ENCODE measurements at places on chromosomes 11 and 22.

- no peak for DNase-seq
Observed at GRCh38 chr11:17333799-17334586, 17.6 kb upstream of the NCR3LG1 start.

- DNase-seq, result no peak
Observed at GRCh38 chr22:44444341-44445306, 53.4 kb downstream of the RTL6 start.

GRCh38 chr11:123576501-123576900, 77.9 kb downstream of the SCN3B start:
- DNase-seq, result no peak

DNA sequence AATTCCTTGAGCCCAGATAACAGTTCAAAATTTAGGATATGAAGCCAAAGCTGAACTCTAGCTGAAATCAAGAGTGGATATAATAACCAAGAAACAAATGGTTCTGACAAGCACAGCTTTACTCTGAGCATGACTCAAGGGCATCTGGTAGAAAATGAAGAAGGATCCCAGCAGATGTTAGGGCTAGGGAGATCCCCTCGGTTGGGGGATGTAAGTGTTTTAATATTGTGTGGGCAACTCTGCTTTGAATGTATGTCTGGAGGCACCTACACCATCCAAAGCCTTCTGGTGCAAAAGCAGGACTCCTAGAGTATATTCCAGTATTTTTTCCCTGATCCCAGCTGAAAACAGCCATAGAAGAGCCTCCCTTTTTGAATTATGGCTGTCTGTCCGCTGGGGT, 61.7 kb downstream of the FLI1 start:
- no peak for DNase-seq

DNA sequence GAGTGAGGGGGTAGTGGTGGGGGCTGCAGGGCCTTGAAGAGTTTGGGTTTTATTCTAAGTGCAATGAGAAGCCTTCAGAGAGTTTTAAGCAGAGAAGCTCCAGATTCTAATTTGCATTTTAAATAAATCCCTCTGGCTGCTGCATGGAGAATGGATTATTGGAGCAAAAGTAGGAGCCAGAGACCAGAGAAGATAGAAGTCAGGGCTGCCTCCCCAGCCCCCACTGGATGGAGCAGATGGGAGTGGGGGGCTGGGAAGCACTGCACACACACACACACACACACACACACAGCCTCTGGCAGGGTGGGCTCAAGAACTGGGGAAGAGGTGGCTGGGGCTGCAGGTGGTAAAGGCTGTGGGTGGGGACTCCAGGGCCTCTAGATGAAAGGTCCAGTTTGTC, 75.6 kb downstream of the TSPAN18 start:
- DNase-seq, result no peak

- DNase-seq, result no peak
Observed at GRCh38 chr22:26481112-26481693, 2.4 kb downstream of the HPS4 start.

- no peak for DNase-seq
Observed at GRCh38 chr11:11988681-11989261, 19.7 kb downstream of the DKK3 start.

DNA sequence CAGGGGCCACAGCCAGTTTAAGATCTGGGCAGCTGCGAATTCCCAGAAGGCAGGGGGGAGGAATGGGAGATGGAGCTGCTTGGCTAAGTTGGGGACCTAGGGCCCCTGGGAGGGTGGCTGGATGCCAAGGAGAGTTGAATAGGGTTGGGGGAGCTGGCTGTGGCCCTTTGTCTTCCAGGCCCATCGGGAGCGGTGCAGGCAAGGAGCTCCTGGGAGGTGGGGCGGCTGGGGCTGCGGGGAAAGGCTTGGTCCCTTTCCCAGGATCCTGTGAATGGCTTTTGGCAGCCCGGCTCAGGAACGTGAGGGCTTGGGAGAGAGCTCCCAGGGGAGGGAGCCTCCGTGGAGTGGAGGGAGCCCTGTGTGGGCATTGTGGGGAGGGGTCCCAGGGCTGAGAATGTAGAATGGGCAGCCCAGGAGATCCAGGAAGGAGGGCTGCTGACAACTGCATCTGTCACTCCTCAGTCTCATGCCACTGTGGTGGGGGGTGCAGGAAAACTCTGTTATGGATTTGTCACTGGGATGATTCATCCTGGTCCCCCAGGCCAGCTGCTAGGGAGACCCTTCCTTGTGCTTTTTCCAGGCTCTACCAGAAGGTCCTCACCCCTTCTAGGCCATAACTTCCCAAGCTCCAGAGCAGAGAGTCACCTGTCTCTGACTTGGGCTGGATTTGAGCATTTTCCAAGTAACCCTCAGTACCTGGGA, 6.0 kb downstream of the FREY1 start:
- no peak for DNase-seq

GRCh38 chr22:27949421-27949820, 30.4 kb upstream of the PITPNB start:
- no peak for DNase-seq

GRCh38 chr11:16879690-16880089, 134.5 kb downstream of the PLEKHA7 start:
- no peak for DNase-seq
